Right hindlimb (tissue), 1 donor: ENCODE measurements at places on chromosomes 6 and 20.

DNA sequence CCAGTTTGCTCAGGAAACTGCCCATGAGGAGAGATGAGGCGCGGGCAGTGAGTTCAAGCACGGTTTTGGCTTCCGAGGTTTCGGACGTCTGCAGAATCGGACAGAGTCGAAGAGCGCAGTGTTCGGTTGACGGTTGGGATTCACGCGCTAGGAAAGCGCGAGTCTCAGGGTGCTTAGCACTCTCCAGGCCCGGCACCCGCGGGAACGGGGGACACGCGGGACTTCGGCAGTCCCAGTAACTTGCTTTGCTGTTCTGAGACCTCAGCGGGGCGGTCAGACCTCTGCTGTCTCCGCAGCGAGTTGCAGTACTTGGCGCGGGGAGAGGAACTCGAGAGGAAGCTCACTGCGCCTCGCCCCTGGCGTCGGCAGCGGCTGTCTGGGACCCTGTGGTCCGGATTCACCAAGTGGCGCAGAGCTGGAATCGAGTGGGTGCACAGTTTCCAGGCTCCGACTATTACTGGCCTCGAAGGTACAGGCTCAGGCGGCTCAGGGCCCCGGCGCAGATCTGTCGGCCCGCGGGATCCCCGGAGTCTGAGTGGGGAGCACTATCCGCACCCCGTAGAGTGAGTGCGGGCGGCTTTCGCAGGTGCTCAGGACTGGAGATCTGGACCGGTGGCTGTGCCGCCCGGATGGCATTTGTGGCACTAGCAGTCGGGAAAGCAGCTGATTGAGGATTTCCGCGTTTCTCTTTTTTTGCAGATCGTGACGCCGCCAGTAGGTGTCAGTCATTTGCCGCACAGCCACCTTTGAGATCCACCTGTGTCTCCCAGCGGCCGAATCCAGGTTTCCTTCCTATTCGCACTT is at the start of gene POM121L2:
Gene POM121L2, minus strand, starts transcription at position 128 of the 804 bp plus-strand sequence. Its CDS starts 103 bp downstream, at position 25.
- peak; percentile 44 for DNase-seq

DNA sequence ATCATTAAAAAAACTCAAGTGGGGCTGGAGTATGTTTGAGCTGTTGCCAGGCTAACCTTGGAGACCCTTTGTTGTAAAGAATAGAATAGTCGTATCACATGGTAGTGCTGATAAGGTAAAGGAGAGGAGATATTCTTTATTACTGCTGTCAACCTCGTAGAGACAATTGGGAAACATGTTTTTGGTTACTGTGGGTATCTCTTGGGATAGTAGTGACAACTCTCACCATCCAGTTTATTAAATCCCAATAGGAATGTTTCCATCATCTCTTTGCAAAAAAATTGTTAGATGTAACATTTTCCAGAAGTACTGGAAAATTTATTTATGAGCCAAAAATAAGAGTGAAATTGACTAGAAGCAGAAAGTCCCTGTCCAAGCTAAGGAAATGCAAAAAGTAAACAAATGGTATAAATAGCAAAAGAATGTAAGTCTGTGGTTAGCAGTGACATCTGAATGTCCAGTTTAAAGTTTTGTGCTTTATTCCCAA is 829.3 kb upstream of the CITED2 start:
- DNase-seq = no peak

DNA sequence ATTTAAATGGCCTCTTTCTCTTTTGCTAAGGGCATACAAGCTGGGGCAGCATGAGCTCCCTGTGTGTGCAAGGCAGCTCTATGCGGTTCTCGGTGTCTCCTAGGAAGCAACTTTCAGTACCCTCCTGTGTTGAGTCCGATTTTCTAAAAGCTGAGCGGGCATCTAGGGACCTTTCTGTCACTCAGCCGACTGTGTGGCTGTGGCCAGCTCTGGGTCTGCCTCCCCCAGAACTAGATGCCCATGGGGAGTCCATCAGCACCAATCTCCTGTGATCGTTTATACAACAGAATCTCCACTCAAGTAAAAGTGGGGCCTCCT is 7.5 kb downstream of the NELFCD start:
- no peak for DNase-seq

DNA sequence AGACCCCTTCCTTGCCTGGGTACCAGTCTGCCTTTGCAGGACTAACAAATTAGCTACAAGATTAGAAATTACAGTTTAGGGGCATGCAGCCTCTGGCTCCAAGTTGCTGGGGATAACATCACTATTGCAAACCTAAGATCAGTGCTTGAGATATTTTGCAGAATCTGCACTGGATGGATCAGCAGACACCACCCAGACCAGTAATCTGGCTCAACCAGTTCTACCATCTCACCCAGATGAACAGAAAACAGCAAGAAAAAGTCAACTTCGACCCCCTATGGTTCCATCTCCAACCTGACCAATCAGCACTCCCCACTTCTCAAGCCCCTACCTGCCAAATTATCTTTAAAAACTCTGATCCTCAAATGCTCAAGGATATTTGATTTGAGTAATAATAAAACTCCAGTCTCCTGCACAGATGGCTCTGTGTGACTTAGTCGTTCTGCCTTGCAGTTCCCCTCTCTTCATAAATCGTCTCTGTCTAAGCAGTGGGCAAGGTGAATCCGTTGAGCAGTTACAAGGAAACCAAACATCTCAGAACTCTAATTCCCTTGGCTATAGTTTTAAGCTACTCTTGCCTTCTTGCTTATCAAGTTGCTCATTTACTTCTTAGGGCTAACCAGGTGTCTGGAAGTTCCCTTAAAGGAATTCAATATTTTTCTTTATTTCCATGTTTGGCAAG is 16.1 kb upstream of the LMBRD1 start:
- no peak for DNase-seq

GRCh38 chr6:162856885-162857284 is 129.1 kb downstream of the PACRG start:
- peak; percentile 74 for DNase-seq

- DNase-seq = no peak
Observed at GRCh38 chr20:15895126-15895525, 678.1 kb downstream of the KIF16B start.

DNA sequence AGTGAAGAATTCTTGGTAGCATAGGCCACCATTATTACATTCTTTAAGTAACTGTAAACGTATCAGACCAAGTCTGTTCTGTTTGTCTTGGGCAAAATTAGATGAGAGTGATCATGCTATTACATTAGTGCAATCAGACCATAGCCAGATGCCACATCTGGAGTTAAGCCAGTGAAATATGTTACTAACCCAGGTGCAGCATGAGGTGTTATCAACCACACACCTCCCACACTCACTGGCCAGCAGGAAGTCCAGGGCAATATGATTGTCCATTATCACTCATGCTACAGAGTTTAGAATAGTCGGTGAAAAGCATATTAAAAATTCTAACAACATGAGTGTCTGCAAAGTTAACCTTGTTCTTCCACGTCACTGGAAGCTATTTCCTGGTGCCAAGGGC is 174.7 kb upstream of the PROKR2 start:
- no peak for DNase-seq

- DNase-seq = no peak
Observed at GRCh38 chr20:23065266-23066201, 16.1 kb upstream of the THBD start.

DNA sequence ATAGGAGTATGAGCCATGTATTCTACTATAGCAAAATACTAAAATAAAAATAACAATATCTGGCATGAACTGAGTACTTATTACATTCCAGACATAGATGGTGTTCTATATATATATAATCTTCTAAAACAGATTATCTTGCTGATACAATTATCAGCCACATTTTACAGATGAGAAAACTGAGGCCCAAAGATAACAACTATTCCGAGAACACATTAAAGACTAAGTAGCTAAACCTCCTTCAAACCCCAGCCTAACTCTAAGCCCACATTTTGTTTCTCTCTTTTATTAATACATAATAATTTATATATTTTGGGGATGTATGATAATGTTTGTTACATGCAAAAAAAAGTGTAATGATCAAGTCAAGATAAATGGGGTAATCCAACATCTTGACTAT is 98.7 kb upstream of the RUNX2 start:
- DNase-seq = no peak

- DNase-seq = no peak
Observed at GRCh38 chr6:2230659-2231277, 14.6 kb downstream of the GMDS start.

DNA sequence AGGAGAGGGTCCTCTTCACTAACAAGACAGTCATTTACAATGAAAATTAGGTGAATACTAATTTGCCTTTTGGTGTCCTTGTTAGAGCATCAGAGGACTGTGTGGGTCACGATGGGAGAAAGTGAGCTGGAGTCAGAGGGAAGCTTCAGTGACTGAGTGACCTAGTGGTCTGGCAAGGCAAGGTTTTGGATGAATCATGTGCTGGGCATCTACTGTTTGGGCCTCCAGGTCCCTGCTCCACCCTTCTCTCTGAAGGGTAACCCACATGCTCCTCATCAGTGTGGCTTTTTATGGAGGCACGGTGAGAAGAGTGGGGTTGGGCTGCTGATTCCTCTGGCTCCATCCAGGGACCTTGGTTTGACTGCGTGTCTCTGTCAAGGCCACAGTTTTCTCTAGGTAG is 60.5 kb upstream of the EXOC2 start:
- DNase-seq = no peak

DNA sequence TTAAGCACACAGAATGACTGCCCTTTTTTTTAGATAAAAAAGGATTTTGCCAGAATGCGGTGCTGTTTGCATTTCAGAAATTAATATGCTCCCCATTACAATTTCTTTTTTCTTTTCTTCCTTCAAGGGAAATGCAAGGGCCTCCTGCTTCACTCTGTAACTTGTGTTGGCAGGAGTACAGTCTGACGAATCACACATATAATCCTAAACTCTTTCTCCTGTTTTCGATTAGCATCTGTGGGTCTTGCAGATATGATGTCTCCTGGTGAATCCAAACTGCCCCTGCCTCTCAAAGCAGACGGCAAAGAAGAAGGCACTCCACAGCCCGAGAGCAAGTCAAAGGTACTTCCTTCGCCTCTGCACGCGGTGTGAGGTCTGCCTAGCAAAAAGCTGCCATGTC is 149.5 kb downstream of the TMEM242 start:
- DNase-seq = no peak

DNA sequence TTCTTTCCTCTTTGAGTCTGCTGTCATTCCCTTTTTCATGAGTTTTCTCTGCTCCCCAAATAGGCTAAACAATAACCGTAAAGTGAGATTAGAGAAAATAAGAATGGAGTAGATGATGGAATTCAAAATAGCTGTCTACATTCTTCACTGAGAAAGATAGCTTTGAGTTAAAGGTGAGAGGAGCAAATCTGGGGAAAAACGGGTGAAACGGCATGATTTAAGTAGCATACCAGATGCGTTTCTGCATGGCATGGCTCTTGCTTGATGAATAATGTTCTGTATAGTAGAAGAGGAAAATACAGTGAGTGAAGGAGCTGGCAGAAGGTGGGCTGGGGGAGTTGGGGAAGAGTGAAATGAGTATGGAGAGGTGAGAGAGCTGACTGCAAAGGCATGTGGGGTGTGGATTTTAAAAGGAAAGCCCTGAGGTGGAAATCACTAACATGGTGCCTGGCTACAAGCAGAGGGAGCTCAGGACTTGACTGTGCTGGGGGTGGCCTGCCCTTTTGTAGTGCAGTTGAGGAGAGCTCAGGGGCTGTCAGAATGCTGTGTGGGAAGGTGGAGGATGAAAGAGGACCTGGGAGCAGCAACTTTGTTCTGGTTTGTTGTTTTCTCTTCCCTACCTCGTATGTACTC is 8.8 kb downstream of the BICRAL start:
- no peak for DNase-seq

DNA sequence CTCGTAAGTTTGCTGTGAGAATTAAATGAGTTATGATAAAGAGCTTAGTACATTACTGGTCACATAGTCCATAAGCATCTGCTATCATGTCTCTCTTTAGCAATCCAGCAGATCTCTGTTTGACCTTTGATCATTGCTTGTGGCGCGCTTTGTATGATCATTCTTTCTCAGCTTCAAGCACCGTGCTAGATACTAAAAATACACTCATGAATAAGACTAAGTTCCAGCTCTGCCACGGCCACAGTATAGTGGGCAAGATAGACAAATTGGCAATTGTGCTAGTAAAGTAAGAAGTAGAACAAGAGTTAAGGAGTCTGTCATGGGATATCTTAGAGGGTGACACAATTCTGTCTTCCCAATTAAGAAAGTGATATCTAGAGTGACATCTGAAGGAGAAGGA is 75.2 kb upstream of the ADGRF1 start:
- no peak for DNase-seq

GRCh38 chr6:151811081-151811480 is 3.6 kb downstream of the ESR1 start:
- no peak for DNase-seq

- no peak for DNase-seq
Observed at GRCh38 chr6:113805173-113805790, 51.9 kb upstream of the MARCKS start.

GRCh38 chr6:35569011-35569461 is 56.3 kb upstream of the TULP1 start:
- DNase-seq = peak; percentile 27

GRCh38 chr20:11323816-11324215 is 593.9 kb upstream of the BTBD3 start:
- no peak for DNase-seq

DNA sequence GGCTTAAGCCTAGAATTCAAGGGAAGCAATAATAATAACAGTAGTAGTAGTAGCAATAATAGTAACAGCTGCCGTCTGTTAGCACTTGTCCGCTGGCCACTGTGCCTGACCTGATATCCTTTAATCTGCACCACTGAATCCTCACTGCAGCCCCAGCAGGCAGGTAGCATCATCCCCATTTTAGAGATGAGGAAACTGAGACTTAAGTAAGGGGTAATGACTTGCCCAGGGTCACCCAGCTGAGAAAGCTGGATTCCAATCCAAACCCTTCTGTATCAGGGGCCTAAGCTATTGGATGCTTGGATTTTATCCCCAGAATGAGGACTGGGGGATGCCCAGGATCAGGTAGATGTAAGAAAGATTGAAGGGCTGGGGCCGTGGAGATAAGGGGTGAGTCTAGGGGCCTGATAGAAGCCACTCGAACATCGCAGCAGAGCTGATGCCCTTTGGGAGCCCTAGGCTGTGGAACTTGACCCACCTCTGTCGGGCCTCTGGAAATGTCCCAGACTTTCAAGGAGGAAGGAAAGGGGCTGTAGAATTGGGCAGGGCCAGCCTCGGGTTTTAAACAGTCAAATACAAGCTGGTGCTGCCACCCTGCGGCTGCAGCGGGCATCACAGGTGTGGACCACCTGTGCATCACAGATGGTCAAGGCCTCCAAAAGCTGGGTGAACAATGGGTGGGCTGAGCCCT is 102.1 kb upstream of the MYL9 start:
- peak; percentile 76 for DNase-seq

GRCh38 chr20:43293068-43293786 is 103.5 kb upstream of the PTPRT start:
- DNase-seq = no peak

DNA sequence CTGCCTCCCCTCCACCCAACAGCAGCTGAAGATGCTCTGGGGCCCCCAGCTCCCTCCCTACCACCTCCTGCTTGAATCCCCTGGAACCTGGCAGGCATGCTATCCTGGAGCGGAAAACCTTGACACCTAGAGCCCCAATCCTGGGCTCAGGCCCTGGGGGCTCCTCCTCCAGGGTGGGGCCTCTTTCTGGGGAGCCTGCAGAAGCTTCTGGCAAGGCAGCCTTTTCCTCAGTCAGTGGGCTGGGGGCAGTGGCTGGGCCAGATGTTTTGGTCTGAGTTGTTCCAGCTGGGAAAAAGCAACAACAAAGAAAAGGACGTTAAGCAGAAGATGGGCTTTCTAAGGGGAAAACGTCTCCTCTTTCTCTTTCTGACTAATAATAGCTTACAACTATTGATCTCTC is 21.1 kb downstream of the KIAA1755 start:
- DNase-seq = peak; percentile 58

- peak; percentile 35 for DNase-seq
Observed at GRCh38 chr6:15089569-15090144, 156.2 kb upstream of the JARID2 start.
